ENCODE measurements at places on chromosomes 12 and 14.

DNA sequence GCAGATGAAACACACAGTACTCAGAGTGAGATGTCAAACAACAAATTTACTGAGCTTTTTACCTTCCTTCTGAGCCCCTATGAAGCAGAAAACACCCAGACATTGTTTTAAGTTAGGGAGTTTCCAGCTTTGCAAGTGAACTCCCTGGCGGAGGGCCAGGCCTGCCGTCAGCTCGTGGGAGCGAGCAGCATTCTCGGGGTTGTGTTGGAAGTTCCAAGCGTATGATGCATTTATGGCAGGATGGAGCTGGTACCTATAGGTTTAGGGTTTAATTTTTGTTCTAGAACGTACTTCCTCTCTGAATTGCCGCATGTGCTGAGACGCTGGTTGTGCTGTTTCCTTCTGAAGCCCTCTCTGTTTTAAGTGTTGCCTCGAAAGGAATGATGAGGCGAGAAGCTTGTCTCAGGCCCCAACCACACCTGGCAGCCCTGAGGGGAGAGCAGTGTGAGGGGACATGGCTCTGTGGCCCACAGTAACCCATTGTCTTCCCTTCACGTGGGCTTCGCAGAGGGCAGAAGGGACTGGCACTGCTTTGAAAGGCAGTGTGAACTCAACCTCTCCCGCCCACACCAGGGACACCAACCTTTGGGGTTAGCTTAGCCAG is 76.6 kb downstream of the SSPN start:
- DNase-seq = peak; percentile 26

- DNase-seq = no peak
Observed at GRCh38 chr14:96911499-96912149, 114.4 kb downstream of the VRK1 start.

DNA sequence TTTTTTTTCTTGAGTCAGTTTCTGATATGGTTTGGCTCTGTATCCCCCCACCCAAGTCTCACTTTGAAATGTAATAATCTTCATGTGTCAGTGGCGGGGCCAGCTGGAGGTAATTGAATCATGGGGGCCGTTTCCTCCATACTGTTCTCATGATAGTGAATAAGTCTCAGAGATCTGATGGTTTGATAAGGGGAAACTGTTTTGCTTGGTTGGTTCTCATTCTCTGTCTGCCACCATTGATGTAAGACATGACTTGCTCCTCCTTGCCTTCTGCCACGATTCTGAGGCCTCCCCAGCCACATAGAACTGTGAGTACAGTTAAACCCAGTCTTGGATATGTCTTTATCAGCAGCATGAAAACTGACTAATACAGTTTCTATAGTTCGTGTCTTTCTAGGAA is 42.9 kb downstream of the WNK1 start:
- peak; percentile 73 for DNase-seq

GRCh38 chr14:68516342-68516741 is 276.5 kb downstream of the ZFP36L1 start:
- DNase-seq = no peak

- DNase-seq = no peak
Observed at GRCh38 chr12:65384240-65384639, 105.8 kb downstream of the MSRB3 start.

GRCh38 chr14:100042286-100042685 is 22.9 kb upstream of the EVL start:
- DNase-seq = no peak

DNA sequence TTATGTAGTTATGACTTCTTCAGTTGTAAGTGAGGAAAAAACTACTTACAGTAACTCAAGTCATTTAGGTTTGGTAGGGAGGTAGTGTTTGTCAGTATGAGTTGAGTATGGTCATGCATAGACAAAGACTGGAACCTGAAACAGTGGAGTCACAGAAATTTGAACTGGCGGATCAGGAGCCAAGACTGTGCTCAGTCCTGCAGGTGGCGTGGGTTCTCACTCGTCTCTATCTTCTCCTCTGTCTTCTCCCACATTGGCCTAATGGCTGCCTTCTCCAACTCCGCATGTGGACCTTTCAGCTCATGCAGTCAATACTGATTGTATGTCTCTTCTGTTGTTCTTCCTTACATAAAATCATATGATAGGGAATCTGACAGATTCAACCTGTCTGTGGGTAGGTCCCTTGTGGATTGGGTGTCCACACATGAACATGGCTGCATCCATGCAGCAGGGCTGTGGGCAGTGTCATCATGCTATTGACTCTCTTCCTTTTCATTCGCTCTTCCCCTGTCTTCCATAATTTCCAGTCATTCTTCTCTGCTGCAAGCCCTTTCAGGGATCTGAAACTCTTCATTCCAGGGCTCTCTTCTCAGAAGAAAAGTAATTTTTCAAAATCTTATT is 78.8 kb upstream of the NEDD1 start:
- no peak for DNase-seq

DNA sequence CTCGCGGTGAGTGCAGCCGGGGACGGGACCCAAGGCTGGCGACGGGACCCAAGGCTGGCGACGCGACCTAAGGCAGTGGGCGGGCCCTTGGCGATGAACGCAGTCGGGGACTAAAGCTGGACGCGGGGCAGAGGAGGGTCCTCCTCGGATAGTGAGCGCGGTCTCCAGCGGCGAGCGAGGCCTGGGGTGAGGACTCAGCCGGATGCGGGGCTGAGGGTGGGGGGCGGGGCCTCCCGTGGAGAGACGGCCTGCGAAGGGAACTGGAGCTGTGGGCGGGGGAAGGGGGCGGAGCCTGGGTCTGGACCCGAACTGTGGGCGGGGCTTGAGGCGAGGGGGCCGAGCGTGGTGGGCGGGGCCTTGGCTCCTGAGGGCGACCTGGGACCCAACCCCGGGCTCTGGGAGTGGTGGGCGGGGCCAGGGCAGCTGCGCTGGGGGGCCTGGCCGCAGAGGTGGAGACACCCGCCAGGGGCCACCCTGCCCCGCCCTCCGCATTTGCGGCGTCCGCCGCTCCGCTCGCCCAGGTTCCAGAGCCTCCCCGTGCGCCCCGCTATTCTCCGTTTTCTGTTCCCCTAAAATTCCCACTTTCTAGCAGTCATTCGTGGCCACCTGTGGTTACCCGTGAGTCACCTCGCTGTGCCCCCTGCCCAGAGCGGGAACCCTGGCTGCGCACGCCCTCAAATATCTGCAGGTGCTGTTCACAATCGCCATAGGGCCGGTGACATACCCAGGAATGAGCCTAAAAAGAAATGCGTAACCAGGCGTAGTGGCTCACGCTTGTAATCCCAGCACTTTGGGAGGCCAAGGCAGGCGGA is 508 bp upstream of the BRF1 start:
- peak; percentile 99 for DNase-seq

GRCh38 chr14:71130491-71131179 is 223.4 kb downstream of the PCNX1 start:
- peak; percentile 49 for DNase-seq

- peak; percentile 39 for DNase-seq
Observed at GRCh38 chr14:101737414-101738339, 23.8 kb upstream of the PPP2R5C start.

GRCh38 chr14:102516531-102517391 is 7.2 kb upstream of the ANKRD9 start:
- DNase-seq = peak; percentile 83

GRCh38 chr14:104292084-104292970 is 153.9 kb downstream of the KIF26A start:
- DNase-seq = no peak

GRCh38 chr12:32483993-32484392 is 84.6 kb downstream of the FGD4 start:
- no peak for DNase-seq

DNA sequence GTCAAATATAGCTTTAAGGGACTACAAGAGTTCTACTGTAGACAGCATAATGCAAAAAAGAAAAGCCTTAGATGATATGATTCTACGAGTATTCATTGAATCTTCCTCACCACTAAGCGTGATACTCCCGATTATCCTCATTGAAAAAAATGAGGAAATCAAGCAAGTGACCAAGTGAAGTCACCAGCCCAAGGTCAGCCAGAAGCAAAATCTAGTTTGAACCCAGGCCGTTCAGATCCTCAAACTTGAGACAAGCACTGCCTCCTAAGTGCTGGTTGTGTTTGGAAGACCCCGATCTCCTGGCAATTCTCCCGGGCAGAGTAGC is 845 bp downstream of the GIT2 start:
- DNase-seq = no peak

DNA sequence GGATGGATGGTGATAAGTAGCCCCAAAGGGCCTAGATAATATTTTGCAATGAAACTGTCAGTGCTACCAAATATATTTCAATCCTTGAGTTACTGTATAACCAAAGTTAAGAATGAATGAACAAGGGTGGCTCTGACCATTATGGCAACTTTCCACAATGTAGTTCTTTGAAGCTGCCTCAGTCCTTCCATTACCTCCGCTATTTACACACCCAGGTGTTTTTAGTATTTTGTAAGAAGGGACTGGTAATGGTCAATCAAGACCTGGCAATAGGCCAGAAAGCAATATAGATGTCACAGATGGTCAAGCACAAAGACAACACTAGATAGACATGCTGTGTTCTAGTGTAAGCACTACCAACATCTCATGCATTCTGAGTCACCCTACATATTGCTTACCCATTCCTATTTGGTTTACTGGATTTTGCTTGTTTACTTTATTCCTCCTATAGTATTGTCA is 16.3 kb downstream of the DUSP16 start:
- no peak for DNase-seq

- no peak for DNase-seq
Observed at GRCh38 chr12:53972722-53973235, at the start of gene HOXC11. Gene HOXC11 (plus strand): TSS chr12:53973126. CDS start chr12:53973242, 116 bp downstream.

DNA sequence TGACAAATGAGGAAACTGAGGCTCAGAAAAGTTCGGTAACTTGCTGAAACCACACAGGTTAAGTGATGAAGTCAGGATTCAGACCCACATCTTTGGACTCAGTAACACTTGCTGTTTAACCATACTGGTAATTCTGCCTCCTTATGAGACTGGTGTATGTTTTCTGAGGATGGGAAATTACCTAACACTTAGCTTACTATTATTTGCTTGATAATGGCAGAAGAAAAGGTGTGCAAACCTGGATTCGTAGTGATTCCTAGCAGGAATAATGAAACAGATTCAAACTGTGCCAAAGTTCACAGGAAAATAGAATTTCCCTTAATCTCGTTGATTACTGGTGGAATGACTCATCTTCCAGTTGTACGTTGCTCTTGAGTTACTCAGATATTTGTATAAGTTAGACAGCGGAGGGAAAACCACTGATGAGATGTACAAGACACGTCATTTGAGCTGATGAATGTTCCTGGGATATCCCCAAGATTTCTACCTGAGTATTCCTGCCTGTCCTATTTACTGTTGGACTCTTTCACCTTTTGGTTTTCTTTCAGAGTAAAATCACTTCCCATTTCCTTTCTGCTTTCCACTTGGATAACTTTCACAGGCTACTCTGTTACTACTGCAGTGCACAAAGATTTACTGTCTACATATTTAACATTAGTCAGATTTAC is 37.5 kb downstream of the PRORP start:
- no peak for DNase-seq

DNA sequence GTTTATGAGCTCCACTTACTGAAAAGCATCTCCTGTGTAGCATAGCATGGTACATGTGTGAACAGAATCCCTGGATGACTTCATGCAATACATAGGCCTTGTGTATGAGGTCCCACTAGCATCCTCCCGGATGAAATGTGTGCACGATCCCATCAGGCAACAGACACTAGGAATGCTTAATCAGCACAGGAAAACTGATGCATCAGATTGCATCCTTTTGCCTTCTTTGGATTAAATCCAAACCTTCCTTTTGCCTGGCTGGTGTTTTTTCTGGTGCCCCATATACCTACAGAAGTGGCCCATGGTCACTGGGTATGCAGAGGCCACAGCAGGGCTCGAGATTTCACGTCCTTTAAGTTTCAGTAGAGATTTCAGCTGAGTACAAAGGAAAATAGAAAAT is 120.9 kb upstream of the COCH start:
- no peak for DNase-seq

DNA sequence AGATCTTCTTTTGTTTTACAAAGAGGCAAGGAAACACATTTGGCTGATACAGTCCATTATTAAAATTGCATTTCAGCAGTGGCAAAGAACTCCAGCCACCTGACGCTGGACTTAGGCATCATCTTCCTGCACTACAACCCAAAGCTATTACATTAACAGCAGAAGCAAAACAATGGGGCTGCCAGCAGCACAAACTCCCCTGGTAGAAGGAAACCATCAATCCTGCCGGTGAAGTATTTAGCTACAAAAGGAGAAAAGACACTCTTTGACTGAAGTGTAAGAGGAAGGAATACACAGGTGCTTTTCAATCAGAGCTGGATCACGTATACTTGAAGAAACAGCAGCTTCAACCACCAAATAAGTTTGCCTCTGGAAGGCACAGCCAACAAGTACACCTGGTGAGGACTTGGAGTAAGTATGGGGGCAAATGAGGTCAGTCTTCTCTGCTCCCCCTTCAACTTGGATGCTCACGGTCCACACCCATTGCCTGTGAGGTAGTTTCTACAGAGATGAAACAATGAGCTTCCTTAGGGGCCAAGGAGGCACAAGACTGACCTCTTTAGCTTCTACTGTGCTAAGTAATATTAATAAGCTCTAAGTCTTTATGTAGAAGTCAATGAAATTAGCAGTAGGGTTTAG is 125.9 kb upstream of the FOXN3 start:
- DNase-seq = no peak

DNA sequence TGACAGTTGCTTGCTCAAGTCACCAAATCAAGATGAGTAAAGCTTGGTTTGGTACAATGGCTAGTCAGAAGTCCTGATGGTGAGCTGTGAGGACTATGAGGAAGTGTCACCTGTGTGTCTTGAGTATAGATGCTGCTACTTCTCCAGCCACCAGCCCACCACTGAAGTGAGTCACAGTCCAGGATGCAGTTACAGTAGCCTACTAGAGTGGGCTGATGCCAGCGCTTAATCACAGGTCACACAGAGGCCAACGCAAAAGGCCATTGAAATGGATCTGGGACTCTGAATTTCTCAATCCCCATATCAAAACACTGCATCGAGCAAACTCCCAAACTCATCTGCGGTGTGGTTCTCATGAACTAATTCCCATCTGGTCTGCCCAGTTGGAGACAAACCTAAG is 223.1 kb downstream of the ANO6 start:
- no peak for DNase-seq

- DNase-seq = no peak
Observed at GRCh38 chr14:64935508-64935907, 7.0 kb downstream of the GPX2 start.

DNA sequence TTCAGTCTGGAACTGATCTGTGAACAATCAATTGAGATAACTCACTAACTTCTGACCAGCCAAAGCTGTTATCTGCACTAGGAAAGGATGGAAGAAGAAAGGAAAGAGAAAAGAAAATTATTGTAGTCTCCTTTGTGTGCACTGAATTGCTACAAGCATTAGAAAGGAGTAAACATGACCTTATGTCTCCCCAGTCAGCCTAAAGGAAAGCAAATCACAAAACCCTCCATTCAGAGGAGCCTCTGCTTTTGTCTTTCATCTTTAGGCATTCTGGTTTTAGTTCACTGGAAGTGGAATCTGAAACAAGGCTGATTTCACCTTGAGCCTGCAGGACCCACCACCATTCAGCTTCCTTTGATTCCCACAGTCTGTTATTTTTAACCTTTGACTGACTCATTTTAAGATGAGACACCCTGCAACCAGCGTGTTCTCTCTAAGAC is 26.0 kb downstream of the TBX3 start:
- DNase-seq = no peak

GRCh38 chr12:58233886-58234285 is 292.5 kb downstream of the ATP23 start:
- no peak for DNase-seq

Measured in activated T-cell treated with anti-CD3 and anti-CD28 coated beads, Interleukin-2, amount 50 U/mL, for 72 hours (primary cell).